CD4-positive, alpha-beta T cell treated with Interleukin-10 for 1 hour (primary cell): ENCODE measurements at places on chromosomes 6 and 20.

DNA sequence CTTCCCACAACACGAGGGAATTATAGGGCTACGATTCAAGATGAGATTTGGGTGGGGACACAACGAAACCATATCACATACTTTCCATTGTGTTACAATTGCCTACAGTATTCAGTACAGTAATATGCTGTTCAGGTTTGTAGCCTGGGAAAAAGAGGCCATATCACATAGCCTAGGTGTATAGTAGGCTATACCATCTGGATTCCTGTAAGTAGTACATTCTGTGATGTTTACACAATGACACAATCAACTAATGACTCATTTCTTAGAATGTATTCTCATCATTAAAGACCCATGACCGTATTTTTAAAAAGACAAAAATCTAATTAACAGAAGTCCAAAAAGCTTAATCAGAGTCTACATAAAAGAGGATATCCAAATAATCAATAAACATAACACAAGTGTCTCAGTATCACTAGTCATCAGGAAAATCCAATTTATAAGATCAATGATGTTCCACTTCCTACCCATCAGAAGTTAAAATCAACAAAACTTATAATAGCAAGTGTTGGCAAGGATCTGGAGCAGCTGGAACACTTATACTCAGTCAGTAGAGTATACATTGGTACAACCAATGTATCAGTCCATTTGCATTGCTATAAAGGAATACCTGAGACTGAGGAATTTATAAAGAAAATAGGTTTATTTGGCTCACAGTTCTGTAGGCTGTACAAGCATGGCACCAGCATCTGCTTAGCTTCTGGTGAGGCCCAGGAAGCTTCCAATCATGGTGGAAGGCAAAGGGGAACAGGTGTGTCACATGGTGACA is 215.9 kb downstream of the CLVS2 start:
- DNase-seq, result no peak

DNA sequence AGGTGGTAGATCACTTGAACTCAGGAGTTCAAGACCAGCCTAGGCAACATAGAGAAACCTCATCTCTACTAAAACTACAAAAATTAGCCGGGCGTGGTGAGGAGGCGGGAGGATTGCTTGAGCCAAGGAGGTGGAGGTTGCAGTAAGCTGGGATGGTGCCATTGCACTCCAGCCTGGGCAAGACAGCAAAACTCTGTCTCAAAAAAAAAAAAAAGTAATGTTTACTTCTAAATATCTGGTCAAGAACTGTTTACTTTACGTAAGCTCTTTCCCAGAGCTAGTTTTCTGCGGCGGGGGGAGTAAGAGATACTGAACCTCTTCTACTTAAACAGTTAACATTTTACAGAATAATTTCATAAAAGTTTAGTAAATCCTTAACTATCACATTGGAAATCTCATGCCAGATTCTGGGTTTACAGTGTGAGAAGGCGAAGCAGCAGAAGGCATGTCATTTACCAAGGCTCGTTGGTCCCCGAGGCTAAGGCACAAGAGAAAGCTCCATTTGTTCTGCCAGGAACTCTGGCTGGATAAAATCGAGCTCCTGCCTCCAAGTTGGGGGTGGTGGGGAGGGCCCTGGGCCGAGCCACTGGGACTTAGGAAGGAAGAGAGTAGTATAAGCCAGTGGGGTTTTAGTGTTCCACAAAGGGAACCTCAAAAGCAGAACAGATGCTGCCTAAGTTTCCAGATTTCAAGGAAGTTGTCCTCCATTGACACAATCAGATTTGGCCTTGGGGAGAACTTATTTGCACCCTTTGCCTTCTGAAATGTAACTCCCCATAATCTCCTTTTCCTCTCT is 41.7 kb downstream of the ARFGEF2 start:
- no peak for DNase-seq

- no peak for DNase-seq
These were observed 10.7 kb downstream of the TBXT start for GRCh38 chr6:166156942-166157341.

DNA sequence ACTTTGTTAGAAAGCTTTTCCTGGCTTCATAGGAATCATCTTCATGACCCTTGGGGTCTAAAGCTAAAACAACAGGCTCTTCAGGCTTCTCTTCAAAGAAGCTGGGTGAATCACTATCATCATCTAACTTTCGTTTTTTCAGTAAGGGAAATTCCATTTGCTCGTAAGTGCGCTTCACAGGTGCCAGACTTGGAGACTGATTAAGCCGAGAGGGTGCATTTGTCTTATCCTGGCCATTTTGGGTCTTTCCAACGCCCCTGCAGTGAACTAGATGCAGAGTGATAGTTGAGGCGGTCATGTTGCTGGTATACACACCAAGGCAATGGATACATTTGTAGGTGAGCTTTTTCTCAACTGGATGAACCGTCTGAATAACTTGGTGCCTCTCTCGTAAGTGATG is 38.8 kb downstream of the ADNP start:
- DNase-seq, result no peak

DNA sequence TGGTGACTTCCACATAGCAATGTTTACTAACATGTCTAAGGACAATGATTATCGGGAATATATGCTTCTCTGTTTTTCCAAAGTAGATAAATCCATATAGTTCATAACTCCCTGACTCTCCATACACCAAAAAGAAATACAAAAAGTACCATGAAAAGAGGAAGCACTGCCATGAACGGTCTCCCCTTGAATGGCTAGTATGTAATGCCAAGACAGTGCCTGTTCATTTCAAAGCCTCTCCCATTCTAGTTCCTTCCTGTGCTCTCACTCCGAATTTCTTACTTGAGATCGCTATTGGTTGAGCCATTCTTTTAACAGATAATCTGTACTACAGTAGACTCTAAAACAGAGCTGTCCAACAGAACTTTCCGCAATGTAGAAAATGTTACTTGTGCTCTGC is 54.8 kb upstream of the EDN1 start:
- no peak for DNase-seq

DNA sequence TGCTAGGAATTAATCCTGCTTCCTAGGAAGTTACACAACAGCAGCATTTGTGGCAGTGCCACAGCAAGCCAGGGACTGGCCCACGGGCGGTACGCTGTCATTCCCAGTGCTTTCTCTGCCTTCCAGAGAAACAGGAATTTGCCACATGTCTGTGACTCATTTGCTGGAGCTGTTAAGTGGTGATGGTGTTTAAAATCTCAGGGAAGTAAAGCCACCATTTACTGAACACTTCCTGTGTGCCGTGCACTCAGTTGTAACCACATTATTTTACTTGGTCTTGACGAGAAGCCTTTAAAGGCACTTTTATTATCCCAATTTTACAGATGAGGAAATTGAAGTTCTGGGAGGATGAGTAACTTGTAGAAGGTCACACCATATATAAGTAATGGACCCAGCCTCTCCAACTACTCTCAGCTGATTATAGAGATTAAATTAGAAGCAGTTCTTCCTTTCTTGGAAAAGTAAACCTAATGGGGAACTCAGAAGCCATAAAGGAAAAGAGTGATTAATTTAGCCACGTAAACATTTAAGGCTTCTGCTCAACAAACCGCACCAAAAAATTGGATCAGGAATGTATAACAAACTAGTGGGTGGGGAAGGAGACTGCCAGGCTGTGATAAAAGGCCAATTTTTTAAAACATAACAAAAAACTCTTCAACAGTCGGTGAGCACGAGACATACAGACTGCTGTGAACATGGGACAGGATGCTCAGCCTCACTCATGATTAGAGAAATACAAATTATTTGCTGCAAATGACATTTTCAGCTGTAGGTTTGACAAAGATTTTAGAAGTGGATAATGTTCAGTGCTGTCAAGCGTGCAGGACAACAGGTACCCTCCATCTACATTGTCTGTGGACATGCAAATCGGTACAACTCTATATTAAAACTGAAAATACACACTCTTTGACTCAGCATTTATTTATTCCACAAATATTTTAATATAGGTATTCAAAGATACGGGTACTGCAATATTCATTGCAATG is 311.2 kb downstream of the NRN1 start:
- no peak for DNase-seq
